ENCODE measurements at places on chromosomes 6 and 20.

GRCh38 chr6:53517021-53517420 is 27.9 kb downstream of the GCLC start:
- DNase-seq, result no peak

GRCh38 chr20:21509597-21510371 is 4.1 kb downstream of the NKX2-2 start:
- no peak for DNase-seq

DNA sequence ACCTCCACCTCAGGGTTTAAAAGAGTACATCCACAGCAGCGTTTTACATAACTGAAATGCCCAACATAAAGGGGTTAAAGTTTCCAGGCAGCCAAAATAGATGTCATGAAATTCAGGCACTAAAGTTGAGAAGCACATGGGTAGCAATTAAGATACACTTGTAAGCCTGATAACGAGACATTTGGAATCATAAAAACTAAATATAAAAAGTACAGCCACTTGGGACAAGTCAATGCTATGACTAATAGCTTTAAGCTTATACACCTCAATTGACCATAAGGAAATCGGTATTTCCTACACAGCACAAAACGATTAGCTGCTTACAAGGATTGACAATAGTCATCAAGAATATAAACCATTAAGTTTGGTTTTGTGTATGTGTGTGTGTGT is 11.8 kb downstream of the LOC128125822 start:
- no peak for DNase-seq

GRCh38 chr6:158376631-158377081 is 64.4 kb downstream of the TULP4 start:
- DNase-seq, result no peak

GRCh38 chr6:50180646-50181045 is 130.9 kb upstream of the DEFB112 start:
- no peak for DNase-seq

DNA sequence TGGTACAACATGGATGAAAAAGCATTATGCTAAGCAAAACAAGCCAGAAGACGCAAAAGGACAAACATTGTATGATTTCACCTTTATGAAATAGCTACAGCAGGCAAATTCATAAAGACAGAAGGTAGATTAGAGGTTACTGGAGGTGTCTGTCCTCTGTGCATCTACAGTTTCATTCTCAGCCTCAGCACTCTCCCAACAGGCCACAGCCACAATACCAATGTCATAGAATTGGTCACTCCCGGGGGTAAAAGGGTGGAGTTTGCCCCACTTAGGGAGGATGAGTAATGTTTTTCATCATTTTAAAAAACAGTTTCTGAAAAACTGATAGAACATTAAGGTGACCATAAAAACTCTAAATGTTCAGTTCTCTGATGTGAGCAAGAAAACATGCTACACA is 17.2 kb upstream of the TMX4 start:
- no peak for DNase-seq

DNA sequence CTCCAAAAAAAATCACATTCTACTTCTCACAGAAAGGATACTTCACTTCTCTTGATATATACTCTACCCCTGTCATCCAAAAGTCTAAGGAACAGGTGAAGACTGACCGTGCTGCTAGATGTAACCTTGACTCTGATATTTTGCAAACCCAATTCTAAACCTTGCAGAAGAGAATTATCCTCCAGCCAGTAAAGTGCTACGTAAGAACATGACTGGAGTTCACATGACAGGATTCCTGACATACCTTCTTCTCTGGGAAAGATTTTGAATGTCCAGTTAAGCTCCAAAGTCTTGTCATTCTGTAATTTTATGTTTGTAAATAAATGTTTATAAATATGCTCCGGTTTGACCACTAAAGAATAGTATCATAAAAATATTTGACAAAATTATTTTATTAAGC is 35.8 kb downstream of the BTBD9 start:
- DNase-seq, result no peak

DNA sequence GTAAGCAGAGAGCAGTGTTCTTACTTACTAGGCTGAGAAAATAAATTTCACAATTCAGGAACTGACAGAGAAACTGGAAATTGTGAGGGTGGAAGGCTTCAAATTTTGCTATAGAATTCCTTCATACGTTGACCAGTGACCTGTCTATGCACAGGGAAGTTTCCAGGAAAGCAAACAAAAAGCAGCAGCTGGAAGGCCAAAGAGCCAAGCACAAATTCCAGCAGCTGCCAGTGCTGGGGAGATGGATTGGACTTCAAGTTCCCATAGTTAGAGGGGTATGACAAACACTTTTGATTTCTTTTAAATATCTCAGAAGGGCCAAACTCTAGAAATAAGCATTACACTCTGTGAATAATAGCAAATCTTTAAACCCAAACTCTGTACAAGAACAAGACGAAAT is 299.1 kb upstream of the KCNQ5 start:
- no peak for DNase-seq

GRCh38 chr6:149815788-149816187 is 48.4 kb downstream of the LRP11 start:
- DNase-seq, result no peak

DNA sequence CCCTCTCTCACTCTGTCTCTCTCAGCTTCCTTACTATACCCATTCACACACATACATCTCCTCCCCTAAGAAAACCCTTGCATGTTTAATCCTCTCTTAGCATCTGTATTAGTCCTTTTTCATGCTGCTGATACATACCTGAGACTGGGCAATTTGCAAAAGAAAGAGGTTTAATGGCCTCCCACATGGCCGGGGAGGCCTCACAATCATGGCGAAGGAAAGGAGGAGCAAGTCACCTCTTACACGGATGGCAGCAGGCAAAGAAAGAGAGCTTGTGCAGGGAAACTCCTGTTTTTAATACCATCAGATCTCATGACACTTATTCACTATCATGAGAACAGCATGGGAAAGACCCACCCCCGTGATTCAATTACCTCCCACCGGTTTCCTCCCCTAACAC is 398.5 kb upstream of the SASH1 start:
- DNase-seq, result no peak

- no peak for DNase-seq
Measured at GRCh38 chr20:43559147-43559987, 540 bp downstream of the SGK2 start.

GRCh38 chr6:18990059-18990978 is 603.2 kb downstream of the RNF144B start:
- peak; percentile 72 for DNase-seq

GRCh38 chr20:33657704-33658095 is 4.4 kb upstream of the C20orf144 start:
- no peak for DNase-seq

DNA sequence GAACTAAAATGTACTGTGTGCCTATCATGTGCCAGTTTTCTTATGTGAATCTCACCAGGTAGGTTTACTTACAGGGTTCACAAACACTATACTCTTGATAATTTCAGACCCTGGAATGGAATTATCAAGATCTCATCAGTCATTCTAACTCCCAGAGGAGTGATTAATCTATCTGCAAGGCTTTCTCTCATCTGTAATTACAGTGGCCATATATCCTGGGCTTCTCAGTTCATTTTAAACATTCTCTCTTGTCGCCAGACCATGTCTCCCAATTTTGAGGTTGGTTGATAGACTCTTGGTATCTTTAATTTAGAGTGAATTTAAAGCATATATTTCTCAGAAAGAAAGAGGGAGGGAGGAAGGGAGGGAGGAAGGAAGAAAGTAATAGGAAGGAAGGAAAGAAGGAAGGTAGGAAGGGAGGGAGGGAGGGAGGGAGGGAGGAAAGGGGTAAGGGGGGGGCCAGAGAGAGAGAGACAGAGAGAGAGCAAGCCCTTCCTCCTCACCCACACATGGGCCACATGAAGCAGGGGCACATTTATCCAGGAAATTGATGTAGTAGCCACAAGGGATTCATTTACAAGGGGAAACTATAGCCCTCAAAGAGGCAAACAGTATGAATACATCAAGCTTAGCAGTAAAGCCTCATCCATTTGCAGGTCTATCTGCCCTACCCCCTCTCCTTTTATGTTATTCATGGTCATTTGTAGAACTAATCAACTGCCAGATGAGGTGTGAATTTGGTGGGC is 25.8 kb upstream of the NRSN1 start:
- no peak for DNase-seq

GRCh38 chr20:33164763-33165095 is 3.2 kb upstream of the BPIFA2 start:
- no peak for DNase-seq

GRCh38 chr20:4383961-4384360 is 337.7 kb upstream of the PRND start:
- DNase-seq, result no peak

GRCh38 chr6:87913974-87914373 is 133.7 kb upstream of the SPACA1 start:
- DNase-seq, result no peak

DNA sequence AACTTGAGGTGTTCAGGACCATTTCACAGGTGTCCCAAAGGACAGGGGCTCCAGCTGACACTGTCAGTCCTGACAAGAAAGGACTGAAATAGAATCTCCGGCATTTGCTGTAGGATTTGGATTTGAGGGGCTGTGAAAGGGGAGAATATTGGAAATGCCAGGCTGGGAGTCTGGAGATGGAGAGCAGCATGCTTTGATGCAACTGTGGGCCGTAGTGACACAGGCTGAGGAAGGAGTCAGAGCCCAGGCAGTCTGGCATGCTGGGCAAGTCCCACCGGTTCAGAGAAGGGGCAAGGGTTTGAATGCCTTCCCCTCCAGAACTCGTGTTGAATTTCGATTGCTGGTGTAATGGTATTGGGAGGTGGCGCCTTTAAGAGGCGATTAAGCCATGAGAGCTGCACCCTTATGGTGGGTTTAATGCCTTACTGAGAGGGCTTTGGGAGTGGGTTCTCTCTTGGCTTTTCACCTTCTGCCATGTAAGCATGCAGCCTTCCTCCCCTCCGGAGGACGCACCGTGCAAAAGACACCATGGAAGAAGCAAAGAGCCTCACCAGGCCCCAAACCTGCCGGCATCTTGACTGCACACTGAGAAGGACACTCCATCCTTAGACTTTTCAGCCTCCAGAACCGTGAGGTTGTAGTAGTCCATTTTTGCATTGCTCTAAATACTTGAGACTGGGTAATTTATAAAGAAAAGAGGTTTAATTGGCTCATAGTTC is 9.4 kb upstream of the PYGB start:
- no peak for DNase-seq

- DNase-seq, result no peak
Measured at GRCh38 chr6:65448866-65449265, 258.2 kb downstream of the EYS start.

DNA sequence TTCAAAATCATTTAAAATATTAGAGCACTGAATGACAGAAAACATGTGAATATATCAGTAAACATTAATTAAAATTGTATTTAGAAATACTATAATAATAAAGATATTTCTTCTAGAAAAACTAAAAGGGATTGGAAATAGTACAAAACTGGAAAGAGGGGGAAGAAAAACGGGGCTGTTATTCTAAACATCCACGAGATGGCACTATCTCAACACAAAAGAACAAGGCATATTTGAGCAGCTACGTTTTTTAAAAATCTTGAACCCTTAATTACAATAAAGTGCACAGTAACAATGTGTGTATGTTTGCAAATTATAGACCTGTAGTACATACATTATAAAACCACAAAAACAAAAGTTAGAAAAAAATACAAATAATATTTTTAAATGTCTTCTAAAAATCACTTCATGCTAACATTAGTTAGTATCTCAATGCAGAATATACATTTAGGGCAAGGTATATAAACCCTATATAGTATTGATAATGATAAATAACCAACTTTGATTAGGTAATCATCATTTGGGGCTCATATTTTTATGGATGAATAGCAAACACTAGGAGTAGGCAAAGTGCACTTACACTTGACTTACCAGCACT is 42.5 kb upstream of the PNISR start:
- no peak for DNase-seq

GRCh38 chr6:134539865-134540323 is 222.0 kb upstream of the SGK1 start:
- peak; percentile 53 for DNase-seq

GRCh38 chr6:106533054-106533453 is 96.2 kb downstream of the RTN4IP1 start:
- DNase-seq, result no peak

DNA sequence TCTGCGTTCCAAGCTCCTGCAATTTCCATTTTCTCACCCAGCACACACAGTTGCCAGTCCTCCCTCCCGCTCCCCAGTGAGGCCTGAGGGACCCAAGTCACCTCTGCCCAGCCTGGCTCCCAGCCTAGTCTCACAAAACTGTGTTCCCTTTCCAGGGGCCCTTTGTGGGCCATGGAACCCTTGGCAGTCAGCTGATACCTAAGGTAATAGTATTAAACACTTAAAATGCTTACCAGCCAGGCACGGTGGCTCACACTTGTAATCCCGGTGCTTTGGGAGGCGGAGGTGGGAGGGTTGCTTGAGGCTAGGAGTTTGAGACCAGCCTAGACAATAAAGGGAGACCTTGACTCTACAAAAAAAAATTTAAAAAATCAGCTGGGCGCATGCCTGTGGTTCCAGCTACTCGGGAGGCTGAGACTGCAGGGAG is 3.2 kb upstream of the RBM38 start:
- DNase-seq, result peak; percentile 29

DNA sequence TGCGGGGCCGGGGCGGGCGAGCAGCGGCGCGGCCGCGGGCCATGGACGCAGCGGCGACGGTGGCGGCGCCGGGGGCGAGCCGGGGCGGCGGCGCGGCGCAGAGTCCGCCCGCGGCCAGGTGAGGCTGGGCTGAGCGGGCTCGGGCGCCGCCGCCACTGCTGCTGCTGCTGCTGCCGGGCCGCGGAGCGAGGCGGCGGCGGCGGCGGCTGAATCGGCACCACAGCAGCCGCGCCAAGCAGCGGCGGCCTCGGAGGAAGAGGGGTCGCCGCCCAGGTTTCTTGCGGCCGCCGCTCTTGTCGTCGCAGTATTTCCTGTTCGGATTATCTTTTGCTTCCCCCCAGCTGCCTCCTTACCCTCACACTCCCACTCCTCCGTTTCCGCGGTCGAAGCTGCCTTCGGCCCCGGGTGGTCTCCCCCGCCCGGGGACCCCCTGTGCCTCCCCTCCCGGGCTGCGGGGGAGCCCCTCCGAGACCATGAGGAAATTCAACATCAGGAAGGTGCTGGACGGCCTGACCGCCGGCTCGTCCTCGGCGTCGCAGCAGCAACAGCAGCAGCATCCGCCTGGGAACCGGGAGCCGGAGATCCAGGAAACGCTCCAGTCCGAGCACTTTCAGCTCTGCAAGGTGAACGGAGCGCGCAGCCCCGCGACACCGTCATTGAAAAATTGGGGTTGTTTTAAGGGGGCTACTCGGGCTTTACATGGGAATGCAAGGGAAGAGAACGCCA is at the start of gene STXBP5:
Gene STXBP5, plus strand, starts transcription at position 358 of the 726 bp plus-strand sequence. Its CDS starts 116 bp downstream, at position 474.
- peak; percentile 72 for DNase-seq

- DNase-seq, result no peak
Measured at GRCh38 chr20:58618351-58619076, 32.6 kb upstream of the STX16 start.

- DNase-seq, result no peak
Measured at GRCh38 chr6:21431526-21431925, 162.0 kb upstream of the SOX4 start.

All from substantia nigra (tissue), 51 donors.